Osteoblast (primary cell): ENCODE measurements at places on chromosomes 11 and 22. TPM values are rescaled to one million over a fixed set of nuclear protein-coding genes. Genes with fewer than 3 reads are reported as not detected.

GRCh38 chr11:11510939-11511338 is 110.9 kb downstream of the GALNT18 start:
- H3K4me3 ChIP-seq, result no peak overlapping the region
- H3K27ac ChIP-seq, result no peak overlapping the region
- H3K36me3 ChIP-seq, result no peaks in the 10 kb centered on the region
- no peak for DNase-seq
- H3K4me1 ChIP-seq, result no peaks in the 10 kb centered on the region

The P2RY2 gene
- 0.36 and 0.59 TPM in 2 replicates for total RNA-seq

GRCh38 chr22:19048531-19048930 is 73.7 kb downstream of the DGCR2 start:
- peaks cover 5% of the 10 kb centered on the region for H3K4me1 ChIP-seq
- no peaks in the 10 kb centered on the region for H3K27me3 ChIP-seq
- H3K27ac ChIP-seq, result no peak overlapping the region
- peak; percentile 29 for DNase-seq
- H3K36me3 ChIP-seq, result peaks cover 45% of the 10 kb centered on the region

The SERPINH1 gene
- 1,145 and 1,318 TPM in 2 replicates for total RNA-seq

The STK33 gene
- total RNA-seq, result 0.72 and 1.2 TPM in 2 replicates

DNA sequence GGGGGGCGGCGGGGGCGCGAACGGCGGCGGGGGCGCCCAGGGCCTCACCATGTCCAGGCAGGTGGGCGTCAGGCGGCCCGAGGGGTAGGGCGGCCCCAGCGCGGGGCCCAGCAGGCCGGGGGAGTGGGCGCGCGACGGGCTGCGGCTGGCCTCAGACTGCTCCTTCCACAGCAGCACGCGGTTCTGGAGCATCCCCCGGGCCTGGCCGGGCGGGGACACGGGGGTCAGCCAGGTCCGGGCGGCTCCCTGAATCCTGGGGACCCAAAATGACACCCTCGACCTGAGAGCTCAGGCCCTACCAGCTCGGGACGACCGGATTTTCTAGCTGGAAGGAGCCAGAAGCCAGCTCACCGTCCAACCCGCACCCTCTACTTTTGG is 5.5 kb upstream of the SLC16A8 start:
- no peaks in the 10 kb centered on the region for H3K27me3 ChIP-seq
- H3K27ac ChIP-seq, result no peak overlapping the region
- peaks cover 4% of the 10 kb centered on the region for H3K4me1 ChIP-seq
- DNase-seq, result peak; percentile 80

The OR4C6 gene
- not detected in 2 replicates for total RNA-seq
